GM03348 (cell line): ENCODE measurements at places on chromosomes 6 and 20.

DNA sequence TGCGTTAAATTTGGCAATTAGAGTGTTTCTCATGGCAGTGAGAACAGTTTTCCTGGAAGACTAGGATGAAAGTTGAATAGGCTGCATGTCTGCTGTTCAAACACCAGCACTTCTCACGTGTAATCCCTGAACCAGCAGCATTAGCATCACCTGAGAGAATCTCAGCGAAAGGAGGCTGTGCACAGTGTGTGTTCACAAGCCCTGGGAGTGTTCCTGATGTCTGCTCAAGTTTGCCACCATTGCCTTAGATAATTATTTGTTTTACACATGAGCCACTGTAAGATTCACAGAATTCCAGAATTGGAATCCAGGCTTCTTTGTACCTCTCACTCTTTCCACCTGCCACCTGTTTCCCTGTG, 117.3 kb downstream of the JARID2 start:
- DNase-seq = no peak

GRCh38 chr6:134908906-134909516, 40.9 kb downstream of the ALDH8A1 start:
- peak; percentile 86 for DNase-seq

DNA sequence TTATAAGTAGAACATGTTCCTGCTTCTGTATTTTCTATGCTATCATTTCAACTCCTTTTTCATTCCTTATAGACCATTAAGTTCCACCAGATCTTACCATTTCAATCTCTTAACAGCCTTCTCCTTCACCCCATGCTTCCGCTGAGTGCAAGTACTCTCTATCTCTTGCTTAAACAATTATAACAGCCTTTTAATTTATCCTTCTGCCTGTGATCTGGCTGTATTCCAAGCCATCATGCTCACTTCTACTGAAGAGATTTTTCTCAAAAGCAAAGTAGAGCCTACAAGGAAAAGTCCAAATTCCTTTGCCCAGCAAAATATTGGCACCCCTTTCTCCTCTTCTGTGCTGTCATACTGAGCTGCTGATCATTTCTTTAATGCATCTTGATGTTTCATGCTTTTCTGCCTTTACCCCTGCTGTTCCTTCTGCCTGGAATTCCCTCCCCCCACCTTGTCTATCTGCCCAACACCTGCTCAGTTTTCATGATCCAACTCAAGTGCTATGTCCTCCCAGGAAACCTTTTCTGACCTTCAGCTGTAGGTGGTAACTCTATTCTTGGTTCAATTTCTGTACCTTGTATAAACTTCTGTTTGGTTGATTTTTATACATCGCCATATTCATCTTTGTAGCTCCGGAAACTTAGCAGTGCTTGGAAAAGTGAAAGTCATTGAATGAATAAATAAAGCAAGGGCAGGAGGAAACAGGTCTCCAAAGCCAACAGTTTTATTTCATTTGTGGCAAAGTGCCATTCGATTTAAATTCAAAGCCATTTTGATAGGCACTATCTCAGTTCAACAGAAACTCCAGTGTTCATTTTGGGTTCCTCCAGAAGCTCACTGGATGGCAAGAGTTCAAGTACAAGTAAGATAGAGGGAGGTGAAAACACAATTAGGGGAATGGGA, 10.5 kb upstream of the BMP2 start:
- DNase-seq = no peak

- DNase-seq = no peak
Observed at GRCh38 chr6:139591075-139591865, 216.8 kb upstream of the CITED2 start.

DNA sequence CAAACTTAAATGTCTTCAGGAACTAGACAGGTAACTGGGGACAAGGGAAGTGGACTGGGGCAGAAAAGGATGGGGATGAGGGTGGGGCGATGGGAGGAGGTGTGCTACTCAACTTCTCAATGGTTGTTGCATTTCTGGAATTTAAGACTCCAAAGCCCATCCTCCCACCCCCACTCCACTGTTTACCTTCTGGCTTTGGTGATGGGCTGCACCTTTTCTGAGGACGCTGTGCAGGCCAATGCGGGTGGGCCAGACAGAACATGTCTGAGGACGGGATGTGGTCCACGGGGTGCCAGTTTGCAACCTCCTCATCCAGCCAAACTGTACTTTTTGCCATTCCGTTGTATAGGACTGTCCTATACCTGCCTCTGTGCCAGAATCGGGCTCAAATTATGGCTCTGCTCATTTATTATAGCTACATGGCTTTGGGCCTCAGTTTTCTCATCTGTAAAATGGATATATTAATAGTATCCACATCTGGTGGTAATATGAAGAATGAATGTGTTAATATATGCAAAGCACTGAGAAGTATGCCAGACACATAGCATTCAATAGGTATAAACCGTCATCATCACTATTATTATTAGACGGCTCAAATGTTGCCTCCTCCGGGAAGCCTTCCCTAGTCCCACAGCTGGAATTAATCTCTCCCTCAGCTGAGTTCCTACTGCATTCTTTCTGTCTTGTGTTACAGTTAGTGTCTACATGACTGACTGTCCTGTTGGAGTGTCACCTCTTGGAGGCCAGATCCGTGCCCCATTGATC, 31.0 kb upstream of the VEGFA start:
- no peak for DNase-seq

DNA sequence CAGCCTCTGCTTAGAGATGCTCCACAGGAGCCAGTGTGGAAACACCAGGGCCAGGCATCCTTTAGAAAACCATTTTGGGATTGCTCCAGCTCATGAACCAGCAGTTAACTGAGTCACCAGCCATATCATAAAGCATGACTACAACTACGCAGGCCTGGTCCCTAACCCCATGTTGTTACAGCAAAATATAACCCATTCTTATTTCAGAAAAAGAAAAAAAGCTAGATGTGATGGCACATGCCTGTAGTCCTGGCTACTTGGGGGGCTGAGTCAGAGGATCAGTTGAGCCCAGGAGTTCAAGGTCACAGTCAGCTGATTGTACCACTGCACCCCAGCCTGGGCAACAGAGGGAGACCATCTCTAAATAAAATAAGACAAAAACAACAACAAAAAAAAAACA, 36.8 kb downstream of the C6orf15 start:
- DNase-seq = peak; percentile 33

- no peak for DNase-seq
Observed at GRCh38 chr6:128500749-128501600, 19.4 kb downstream of the PTPRK start.
